Smooth muscle cell of the umbilical artery (primary cell): ENCODE measurements at places on chromosomes 1 and 21. TPM values are rescaled to one million over a fixed set of nuclear protein-coding genes. Genes with fewer than 3 reads are reported as not detected.

The SMIM12 gene
- 18.4 and 26.8 TPM in 2 replicates for total RNA-seq

The HES4 gene
- total RNA-seq = 6.2 and 7.9 TPM in 2 replicates

The SYPL2 gene
- total RNA-seq = under 0.01 TPM in 1 of 2 replicates, not detected in the other

The SCAMP3 gene
- total RNA-seq = 33.3 and 43.0 TPM in 2 replicates

The AZIN2 gene
- total RNA-seq = 7.2 and 30.3 TPM in 2 replicates

The SELENBP1 gene
- 11.2 and 14.6 TPM in 2 replicates for total RNA-seq

The CLEC20A gene
- total RNA-seq = not detected in 2 replicates
